ENCODE measurements at places on chromosomes 4 and X. TPM values are rescaled to one million over a fixed set of nuclear protein-coding genes. Genes with fewer than 3 reads are reported as not detected.

DNA sequence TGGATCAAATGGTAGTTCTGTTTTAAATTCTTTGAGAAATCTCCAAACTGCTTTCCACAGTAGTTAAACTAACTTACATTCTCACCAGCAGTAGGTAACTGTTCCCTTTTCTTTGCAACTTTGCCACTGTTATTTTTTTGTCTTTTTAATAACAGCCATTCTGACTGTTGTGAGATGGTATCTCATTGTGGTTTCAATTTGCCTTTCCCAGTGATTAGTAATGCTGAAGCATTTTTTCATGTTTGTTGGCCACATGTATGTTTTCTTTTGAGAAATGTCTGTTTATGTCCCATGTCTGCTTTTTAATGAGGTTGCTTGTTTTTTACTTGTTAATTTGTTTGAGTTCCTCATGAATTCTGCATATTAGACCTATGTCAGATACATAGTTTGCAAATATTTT is 198.8 kb downstream of the RAB28 start:
- DNase-seq = no peak

- no peak for DNase-seq
These were observed 3.2 kb downstream of the FGF16 start for GRCh38 chrX:77450415-77450814.

GRCh38 chr4:3250956-3251690 is 2.2 kb downstream of the MSANTD1 start:
- DNase-seq = peak; percentile 27

DNA sequence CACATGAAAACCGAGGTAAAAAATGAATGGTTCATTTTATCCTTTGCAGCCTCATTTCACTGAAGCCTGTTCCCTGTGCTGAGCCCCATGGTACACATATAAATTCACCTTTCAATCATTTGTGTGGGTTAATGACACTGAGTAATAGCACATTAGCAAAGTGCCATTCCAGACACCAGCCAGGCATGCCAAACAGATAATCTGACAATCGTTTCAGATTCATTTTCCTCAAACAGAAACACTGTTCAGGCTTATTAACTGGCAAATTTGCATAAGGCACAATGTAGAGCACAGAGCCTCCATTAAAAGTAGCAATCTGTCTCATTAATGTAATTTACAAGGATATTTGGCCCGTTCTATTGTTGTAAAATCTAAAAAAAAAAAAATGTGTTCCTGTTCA is 76.2 kb downstream of the UNC5C start:
- no peak for DNase-seq

DNA sequence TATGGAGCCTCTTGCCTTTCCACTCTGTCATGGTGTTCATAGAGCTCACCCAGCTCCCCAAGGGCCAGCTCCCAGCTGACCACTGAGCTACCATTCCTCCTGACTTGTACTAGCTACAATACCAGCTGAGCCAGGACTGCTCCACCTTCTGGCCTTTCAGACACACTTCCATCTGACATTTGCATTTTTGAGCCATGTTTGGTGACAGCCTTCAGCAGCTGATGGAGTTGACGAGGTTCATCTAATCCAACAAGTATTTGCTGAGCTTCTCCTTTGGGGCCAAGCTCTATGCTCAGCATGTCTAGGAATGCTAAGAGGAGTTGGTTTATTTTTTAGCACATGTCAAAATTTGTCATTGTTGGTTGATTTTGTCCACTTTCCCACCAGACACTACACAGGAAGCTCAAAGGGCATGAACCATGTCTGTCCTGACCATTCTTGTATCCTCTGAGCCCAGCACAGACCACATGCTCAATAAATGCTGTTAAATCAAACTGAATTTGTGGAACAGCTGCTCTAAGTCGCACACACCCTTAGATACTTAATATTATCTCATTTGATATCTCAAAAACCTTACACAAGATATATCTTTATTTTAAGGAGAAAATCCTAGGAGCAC is 142.6 kb upstream of the PPARGC1A start:
- DNase-seq = peak; percentile 17

NALF2 gene
- total RNA-seq = 3.1 TPM

KLHL15 gene
- total RNA-seq = 7.4 TPM

DNAAF6 gene
- not detected for total RNA-seq

SERPINA7 gene
- total RNA-seq = not detected

DCX gene
- total RNA-seq = not detected

Measured in Caco-2 (cell line).